ENCODE measurements at places on chromosomes 3 and 15.

DNA sequence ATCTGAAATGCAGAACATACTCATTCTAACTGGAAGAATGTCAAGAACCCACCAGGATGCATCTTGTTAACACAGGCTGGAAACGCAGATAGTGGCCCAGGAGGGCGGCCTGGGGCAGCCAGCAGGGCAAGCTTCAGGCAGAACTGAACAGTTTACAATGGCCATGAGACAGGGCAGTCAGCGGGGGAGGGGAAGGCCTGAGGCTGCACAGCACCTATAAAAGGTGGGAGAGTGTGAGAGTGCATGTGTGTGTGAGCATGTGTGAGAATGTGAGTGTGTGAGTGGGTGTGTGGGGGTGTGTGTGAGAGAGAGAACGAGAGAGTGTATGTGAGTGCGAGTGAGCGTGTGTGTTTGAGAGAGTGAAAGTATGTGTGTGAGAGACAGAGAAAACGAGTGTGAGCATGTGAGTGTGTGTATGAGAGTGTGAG is 26.8 kb upstream of the SLCO2A1 start:
- DNase-seq, result no peak

- no peak for DNase-seq
These were observed 2.4 kb upstream of the RCN2 start for GRCh38 chr15:76929011-76929760.

DNA sequence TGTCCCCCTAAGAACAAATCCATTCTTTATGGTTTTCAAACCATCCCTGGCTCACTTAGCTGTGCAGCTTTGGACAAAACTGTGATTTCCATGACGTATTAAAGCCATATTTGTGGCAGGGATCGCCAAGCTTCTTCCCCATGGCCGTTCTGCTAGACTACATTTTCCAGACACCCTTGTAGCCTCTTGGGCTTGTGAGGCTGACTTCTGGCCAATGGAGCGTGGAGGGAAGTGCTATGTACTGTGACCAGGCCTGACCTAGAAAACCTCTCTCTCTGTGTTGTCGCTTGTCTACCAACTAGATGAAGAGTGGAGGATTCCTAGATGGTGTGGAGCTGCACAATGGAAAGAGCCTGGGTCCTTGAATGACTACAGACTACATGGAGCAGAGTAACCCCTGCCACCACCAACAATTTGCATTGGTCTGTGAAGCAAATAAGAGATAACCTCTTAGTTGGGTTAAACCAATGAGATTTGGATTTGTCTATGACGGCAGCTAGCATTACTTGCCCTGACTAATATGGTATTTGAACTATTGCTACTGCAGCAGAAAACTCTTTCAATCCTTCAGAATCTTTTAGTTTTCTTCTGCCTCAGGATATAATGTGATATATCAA is 22.1 kb upstream of the MGLL start:
- DNase-seq, result no peak

DNA sequence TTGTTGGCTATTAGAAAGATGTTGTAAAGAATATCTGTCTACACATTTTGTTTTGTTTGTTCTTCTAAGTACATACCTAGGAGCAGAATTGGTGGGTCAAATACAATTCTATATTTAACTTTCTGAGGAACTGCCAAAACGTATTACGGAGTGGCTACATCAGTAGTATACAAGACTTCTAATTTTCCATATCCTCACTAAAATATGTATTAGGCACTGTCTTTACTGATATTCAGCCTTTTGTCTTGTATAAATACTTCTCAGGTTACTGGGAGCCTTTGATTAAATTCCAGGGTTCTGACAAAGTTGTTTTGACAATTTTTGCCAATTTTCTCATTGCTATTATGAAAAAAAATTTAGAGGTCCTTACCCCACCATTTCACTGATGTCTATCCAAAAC is 146.7 kb downstream of the NR2E3 start:
- DNase-seq, result no peak

DNA sequence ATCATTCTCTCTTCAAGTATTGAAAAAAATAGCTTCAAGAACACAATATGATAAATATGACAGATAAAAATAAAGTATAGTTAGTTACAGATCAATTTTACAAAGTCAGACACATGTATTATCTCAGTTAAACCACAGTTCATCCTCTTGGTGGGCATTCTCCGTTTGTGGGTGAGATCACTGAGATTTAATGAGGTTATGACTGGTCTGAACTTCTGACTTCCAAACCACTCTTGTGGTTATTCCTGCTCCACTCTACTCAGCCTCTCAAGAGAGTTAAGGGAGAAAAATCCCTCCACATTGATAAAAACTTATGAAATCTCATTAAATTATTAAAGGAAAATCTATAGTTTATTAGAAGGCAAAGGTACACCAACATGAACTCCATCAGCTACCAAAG is 229.9 kb upstream of the LRTM1 start:
- DNase-seq, result no peak

All from NCI-H1417 treated with DMSO at 0.1 percent for 48 hours (cell line).